ENCODE measurements at places on chromosomes 4 and X.

- DNase-seq: no peak
Measured at GRCh38 chrX:8346060-8346459, 118.6 kb upstream of the VCX3B start.

DNA sequence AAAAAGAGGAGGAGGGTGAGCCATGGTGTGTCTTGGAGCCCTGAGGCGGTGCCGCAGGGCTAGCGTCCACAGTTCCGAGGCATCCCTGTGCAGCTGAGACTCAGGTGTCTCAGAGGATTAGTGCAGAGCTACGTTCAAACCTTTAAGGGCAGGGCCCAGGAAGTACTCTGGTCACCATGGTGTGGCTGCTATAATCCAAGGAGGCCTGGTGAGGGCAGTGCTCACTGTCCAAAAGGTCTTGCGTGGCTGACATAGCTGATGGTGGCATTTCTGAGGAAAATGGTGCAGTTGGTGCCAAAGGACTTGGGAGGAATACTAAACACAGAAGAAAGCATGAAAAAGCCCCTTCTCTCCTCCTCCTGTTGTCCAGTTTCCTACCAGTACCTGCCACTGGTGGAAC lies 146.9 kb downstream of the DCHS2 start:
- no peak for DNase-seq

DNA sequence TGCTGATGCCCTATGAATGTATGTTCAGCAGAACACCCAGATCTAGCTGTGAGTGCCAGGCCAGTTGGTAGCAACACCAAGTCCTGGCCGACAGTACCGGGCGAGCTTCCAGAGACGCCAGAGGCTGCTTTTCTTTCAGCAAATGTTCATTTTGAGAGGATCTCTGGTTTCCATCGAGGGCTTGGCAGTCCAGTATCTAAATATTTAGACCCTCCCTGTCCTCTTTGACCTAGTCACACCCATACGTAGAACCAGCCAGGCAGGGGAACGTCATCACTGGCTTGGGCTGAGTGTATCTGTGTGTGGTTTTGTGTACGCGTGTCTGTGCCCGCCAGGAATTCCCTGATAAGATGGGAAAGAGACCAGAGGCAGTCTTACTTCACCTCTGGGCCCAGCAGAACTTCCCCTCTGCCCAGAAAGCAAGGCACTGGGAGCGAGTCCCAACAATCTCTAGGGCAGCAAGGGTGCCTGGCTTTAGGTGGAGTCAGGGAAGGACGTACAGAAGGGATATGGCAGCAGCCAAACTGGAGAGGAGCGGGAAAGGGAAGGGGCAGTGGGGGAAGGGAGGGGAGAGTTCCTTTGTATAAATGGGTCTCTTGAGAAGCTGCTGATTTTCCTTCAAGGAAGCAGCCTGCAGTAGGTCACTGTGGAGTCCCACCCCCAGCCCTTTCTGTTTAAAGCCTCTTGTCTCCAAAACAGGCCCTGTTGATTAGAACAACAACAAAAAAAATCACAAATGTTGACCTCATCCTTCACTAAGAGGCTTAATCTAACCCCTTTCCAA lies 15.0 kb upstream of the ELF4 start:
- no peak for DNase-seq

GRCh38 chrX:55919367-55920221 lies 202.0 kb downstream of the RRAGB start:
- no peak for DNase-seq

Data from stimulated activated CD4-positive, alpha-beta T cell treated with anti-CD3 and anti-CD28 coated beads, Interleukin-12 subunit alpha, Interleukin-12 subunit beta, amount 100 ng/mL, for 24 hours (primary cell).